Colonic mucosa (tissue), 4 donors: ENCODE measurements at places on chromosomes 7 and 10. TPM values are rescaled to one million over a fixed set of nuclear protein-coding genes. Genes with fewer than 3 reads are reported as not detected.

CLCN1 gene
- total RNA-seq, result not detected

DNA sequence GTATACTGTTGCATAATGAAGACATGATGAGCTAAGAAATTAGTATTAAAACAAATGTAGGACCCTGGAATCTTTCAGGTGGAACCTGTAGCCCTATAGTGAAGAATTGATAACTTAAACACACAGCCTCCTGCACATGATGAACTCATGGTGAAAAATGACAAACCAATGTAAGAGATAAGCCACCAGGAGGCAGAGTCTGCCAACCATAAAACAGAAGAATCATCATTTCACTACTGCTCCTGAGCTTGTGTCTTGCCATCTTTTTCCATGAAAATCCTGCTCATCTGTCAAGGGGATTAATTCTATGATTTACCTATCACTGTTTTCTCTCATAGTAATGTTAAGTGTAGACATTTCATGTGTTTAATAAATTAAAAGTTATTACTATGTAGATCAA, 363.9 kb downstream of the MALRD1 start:
- no peak for DNase-seq

- DNase-seq, result no peak
Measured at GRCh38 chr10:83564889-83565588, 574.3 kb upstream of the GHITM start.

C10orf67 gene
- total RNA-seq, result not detected

DNA sequence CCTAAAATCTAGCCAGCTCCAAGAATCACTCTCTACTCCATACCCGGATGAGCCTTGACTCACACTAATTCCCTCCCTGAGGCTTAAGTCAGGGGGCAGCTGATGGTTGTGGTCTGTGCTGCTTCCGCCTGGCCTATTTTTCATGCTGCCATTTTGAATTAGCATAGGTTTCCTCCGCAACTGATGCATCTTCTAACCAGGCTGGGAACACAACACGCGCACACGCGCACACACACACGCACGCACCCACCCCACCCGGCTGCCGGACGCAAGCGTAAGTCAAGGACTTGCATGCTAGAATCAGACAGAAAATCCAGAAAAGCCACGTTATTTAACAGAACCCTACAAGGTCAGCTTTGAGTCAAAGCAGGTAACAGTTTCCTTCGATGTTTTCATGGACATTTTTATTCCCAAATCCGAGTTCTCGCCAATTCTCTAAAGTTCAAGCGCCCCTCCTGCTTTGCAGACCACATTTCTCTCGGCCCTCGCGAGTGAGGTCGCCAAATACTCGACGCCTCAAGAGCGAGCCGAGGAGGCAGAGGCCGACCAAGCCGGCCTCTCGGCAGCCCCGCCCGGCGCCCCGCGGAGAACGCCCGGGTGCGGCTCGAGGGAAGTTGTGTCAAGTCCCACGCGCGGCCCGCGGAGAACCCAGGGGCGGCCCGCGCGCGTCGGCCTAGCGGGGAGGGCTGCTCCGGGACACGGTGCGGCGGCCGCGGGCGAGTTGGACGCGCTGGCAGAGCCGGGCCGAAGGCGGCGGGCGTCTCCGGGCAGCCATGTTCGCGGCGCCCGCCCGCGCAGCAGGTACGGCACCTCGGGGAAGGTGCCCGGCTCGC, 961 bp downstream of the SCRN1 start:
- peak; percentile 68 for DNase-seq

TMEM270 gene
- not detected for total RNA-seq

- DNase-seq, result no peak
Measured at GRCh38 chr10:130244928-130245495, 108.8 kb downstream of the GLRX3 start.

GRCh38 chr7:88322151-88322550, 15.5 kb upstream of the STEAP4 start:
- DNase-seq, result no peak

DNA sequence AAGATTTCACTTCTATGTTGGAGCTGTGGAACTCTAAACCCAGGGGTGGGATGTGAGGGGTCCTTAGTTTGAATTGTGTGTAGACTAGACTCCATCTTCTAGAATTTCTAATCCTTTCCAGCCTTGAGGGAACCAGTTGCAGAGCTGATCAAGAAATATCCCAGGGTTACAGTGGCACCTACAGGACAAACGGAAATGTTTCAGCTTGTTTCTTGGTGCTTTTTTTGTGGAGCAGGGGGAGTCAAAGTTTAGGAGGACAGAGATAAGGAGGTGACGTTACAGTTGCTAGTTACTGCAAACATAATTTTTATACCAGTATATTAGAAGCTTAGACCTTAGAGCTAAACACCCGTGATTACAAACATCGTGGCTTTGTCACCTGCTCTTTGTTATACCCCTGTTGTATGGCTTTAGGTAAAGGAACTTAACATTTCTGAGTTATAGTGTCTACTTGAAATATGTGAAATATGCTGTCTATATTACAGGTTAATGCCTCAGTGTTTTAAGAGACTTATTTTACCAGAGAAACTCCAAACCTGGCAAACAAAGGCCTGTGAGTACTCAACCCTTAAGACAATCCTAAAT, 84.5 kb upstream of the DYNC1I1 start:
- DNase-seq, result no peak

DNA sequence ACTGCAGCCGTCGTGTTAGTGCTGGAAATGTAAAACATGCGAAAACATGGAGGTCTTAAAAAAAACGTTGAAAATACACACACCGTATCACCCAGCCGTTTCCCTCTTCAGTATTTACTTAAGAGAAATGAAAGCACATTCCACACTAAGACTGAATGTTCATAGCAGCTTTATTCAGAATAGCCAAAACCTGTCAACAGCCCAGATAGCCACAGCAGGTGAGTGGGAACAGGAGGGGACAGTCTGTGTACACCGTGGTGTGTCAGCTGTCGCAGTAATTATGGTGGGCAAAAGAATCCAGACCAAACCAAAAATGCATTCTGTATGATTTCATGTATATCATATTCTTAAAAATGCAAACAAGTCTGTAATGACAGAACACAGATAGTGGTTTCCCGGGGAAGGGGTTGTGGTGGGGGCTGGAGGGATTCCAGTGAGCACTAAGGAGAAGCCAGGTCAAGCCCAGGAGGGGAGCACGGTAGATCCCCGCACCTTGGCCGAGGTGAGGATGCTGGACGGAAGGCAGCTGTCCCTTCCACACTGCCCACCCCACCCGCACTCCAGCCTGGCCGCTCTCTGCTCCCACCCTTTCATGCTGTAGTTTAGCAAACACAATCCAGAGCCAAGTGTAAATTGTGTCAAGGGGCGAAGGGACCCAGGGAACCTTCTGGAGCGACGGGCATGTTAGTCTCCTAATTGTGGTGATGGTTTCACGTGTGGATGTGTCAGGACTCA, 123.6 kb downstream of the NKX6-2 start:
- DNase-seq, result no peak

DNA sequence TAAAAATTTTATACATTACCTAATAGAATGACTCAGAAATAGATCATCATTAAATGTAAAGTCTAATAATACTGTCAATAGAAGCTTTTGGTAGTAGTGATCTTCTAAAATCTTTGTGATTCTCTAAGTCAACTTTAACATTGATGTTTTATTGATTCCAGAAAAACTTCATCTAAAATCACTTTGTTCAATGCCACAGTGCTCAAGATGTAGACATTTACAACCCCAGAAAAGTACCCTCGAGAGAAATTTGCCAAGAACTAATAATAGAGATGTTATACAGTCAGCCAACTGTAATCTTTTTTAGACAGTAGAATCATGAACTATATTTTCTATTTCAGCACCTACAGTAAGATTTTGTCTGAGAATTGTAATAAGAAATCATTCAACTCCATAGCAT, 369.2 kb upstream of the AKR1E2 start:
- no peak for DNase-seq

ANKRD22 gene
- 26.6 TPM for total RNA-seq

DNA sequence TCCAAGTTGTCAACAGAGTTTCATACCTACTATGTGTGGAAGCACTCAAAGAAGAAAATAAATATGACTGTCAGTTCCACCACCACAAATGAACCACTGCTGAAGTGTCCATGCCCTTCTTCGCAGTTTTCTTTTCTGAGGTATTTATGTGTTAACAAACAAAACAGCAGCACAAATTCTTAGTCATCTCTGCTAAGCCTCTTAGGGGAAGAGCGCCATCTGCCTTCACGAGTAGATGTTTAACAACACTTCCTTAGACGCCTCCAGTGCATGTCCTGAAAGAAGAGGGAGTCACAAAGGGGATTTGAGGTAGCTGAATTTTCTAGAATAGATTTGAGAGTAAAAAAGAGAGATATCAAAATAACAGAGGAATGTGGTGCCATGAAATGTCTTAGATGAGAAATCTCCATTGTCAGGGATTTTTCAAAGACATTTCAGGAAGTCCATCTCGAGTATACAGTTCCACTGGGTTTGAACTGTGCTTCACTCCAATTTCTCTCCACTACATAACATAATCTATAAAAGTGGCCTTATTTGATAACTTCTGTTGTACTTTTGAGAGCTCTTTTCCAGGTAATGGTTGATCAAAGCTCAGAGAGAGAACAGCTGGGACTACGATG, 775.3 kb upstream of the POM121L12 start:
- DNase-seq, result no peak

- no peak for DNase-seq
Measured at GRCh38 chr7:147298611-147299043, 1182.0 kb downstream of the CNTNAP2 start.

- DNase-seq, result no peak
Measured at GRCh38 chr7:127895814-127896280, 135.4 kb downstream of the LRRC4 start.

DNA sequence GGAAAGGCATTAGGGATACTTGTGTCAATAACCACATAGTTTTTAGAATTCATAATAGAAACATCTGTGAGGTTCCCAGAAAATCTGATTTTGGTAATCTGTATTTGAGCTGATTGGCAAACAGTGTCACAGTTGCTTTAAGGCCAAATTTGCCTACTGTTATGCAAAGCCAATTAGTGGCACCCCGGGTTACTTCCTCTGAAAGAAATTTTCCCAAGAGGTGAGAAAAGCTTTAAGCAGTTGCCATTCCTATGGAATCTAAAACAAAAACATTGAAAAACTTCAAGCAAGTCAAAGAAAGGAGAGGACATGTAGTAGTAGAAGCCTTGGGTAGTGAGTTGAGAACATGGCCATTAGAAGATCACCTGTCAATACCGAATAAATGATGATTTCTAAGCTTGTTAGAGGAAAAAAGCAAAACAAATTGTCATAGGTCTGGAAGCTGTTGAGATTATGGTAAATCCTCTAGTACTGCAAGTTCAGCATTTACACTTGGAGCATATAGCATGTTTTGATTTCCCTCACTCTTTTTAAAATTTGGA, 176.8 kb downstream of the TWIST1 start:
- no peak for DNase-seq

ALOX5 gene
- total RNA-seq, result 6.4 TPM

SLC26A3 gene
- 1,169 TPM for total RNA-seq

DNA sequence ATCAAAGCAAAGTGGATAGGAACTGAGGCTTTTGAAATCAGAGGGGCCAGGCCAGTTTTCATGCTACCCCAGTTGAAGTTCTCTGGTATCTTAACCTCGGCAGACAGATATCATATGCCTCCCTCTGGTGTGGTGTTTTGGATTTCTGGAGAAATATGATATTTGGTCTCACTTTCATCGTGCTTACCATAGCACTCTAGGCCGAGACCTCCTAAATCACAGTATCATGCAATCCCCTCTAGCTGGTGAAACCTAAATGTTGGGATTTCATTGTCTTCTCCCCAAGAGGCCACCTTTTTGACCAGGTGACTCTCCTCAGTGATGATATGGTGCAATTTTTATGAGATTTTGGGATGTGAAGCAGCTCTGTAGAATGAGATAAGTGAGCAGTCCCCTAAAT, 183.5 kb downstream of the CREB5 start:
- DNase-seq, result no peak

GRCh38 chr10:52004342-52004949, 305.1 kb upstream of the CSTF2T start:
- no peak for DNase-seq

ZNF804B gene
- total RNA-seq, result not detected

DNA sequence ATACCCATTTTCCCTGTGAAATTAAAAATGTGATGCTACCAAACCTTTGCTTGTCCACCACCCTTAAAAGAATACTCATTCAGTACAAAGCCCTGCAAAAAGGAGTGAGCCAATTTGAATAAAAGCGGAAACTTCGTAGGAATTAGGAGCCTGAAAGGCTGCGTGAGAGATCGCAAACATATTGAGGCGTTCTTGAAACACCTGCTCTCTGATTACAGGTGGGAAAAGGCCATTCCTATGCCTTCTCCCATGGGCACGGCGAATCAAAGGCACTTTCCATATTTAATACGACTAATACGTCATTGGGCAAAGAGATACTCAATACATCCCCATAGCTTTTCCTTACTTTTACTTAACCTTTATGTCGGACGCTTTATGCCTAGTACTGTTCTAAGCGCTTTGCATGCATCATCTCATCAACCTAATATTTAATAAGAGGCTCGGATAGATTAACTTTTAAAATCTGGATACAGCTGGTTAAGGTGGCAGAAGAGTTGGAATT, 30.9 kb upstream of the KMT2E start:
- no peak for DNase-seq

DNA sequence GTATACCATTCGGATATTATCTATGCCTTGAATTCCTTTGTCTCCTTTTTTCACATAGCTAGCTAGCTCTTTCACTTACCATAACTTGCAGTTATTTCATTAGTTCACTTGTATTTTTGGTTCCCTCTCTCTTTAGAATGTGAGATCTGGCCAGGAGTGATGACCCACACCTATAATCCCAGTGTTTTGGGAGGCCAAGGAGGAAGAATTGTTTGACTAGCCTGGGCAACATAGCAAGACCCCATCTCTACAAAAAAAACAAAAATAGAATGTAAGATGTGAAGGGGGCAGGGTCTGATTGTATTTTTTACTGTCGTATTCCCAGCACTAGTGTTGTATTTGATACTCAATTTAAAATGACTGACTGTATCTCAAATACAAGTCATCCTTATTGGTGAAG, 19.6 kb downstream of the NFE2L3 start:
- DNase-seq, result no peak

- DNase-seq, result no peak
Measured at GRCh38 chr10:131567279-131568162, 256.0 kb upstream of the TCERG1L start.

DNA sequence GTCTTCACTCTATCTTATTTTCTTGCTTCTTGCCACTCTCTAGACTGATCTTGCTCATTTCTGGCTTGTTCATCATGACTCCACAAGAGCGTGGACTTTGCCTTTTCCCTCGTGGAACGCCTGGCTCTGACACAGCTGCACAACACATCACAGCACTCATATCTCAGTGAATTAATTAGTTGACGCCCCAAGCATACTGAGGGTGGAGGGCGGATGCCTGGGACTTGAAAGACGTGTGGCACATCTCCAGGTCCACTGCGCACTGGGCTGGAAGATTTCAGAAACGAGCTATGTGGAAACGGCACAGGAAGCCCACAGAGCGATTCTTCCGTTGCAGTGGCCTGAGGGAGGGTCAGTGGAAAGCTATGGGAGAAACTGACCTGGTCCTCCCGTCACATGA, 23.6 kb upstream of the PLEKHA1 start:
- no peak for DNase-seq

GRCh38 chr7:21587139-21587784, 44.4 kb downstream of the DNAH11 start:
- DNase-seq, result no peak
